ENCODE measurements at places on chromosomes 5 and 9.

- no peak for DNase-seq
Measured at GRCh38 chr9:130159057-130159456, 13.1 kb upstream of the NCS1 start.

DNA sequence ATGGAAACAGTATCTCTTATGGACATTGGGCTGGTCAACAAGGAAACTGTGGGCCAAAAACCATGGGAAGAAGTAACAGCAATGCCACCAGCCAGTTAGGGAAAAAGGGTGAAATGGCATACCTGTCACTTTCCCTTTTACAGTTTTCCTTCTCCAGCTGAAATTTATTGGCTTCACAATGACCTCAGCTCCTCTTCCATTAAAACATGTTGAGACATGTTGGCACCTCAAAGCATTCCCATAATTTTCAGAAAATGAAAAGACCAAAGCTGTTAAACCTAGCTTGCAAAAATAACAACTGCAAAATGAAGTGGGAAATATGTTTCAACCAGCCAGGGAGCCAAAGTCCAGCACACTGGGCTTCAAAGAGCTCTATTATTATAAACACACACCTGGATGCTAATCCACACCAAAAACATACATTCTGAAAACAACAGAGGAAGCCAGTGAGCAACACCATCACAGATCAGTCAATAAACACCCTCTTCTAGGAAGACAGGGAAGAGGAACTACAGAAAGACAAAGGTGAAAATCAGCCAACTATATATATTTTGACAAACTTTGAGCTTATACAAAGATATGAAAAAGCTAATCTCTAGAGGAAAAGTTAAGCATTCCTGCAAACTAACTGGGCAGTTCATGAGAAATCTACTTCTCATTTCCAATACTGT, 78.4 kb upstream of the PTGER4 start:
- no peak for DNase-seq

GRCh38 chr9:95936579-95937075, 61.1 kb downstream of the ERCC6L2 start:
- DNase-seq: no peak

DNA sequence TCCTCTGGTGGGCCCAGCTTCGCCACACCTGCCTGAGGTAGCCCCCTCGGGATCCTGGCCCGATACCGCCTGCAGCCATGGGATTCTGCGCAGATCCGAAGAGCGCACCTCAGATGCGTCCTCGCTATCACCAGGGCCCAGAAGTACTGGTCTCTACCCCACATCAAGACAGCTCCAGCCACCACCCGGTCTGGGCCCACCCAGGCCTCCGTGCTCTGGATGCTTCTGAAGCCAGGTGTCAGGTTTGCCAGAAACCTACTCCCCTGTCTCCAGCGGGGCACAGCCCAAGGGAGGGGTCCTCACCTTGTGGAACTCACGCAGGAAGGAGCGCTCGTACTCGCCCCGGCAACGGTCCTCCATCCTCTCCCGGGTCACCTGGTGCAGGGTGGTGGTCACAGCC, 2.4 kb downstream of the ANAPC2 start:
- no peak for DNase-seq

DNA sequence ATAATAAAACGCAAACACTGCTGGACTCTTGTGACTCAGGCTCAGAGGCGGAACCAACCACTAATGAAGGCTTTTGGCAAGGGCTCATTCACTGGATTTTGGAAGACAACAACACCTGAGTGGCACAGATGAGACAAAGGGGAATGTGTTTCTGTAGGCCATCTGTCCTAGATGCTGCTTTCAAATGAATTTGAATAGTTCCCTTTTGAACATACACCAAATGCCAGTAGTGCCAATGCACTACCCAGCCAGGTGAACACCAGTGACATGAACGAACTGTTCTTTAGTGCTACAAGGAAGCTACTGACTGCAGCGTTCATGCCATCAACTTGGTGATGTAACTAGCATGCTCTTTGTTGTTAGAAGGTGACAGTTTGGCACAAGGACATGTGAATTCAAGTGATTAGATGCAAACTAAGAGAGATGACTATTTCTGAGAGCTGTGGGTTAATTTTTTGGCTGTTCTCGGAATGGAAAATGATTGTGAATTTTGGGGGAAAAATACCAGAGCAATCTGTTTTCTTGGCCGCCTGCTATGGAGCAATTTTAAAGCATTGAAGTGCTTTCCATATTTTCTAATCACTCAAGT, 173.7 kb downstream of the SLC24A2 start:
- no peak for DNase-seq

DNA sequence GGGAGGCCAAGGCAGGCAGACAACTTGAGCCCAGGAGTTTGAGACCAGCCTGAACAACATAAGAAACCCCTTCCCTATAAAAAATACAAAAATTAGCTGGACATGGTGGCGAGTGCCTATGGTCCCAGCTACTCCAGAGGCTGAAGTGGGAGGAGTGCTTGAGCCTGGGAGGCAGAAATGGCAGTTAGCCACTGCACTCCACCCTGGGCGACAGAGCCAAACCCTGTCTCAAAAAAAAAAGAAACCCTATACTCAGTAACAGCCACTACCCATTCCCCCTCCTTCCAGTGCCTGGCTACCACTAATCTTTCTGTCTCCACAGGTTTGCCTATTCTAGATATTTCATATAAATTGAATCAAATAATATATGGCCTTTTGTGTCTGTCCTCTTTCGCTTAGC, 14.3 kb upstream of the SIL1 start:
- no peak for DNase-seq

DNA sequence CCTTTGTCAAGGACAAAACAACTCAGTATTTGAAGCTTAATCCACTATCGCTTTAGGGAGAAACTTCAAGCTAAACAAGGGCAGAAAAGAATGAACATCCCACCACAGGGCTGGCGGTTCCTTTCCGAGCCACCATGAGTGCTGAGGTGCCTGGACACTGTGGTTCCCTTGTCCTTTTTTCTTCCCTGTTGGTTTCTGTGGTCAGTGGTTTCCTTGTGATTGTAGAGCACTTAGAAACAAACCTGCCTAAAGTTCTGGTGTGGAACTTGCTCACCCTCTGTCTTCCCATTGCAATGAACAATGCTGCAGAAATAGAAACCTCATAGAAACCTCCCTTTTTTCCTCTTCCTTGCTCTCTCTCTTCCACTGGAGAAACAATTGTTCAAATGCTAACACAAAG, 79.3 kb upstream of the TBC1D2 start:
- DNase-seq: no peak

- DNase-seq: no peak
Measured at GRCh38 chr5:150987746-150988145, 32.6 kb upstream of the GPX3 start.
